ENCODE measurements at places on chromosomes 6 and 20. TPM values are rescaled to one million over a fixed set of nuclear protein-coding genes. Genes with fewer than 3 reads are reported as not detected.

MYBL2 gene
- total RNA-seq: 76.2 TPM

VEGFA gene
- total RNA-seq: 32.1 TPM

GCNT2 gene
- total RNA-seq: 52.5 TPM

DNA sequence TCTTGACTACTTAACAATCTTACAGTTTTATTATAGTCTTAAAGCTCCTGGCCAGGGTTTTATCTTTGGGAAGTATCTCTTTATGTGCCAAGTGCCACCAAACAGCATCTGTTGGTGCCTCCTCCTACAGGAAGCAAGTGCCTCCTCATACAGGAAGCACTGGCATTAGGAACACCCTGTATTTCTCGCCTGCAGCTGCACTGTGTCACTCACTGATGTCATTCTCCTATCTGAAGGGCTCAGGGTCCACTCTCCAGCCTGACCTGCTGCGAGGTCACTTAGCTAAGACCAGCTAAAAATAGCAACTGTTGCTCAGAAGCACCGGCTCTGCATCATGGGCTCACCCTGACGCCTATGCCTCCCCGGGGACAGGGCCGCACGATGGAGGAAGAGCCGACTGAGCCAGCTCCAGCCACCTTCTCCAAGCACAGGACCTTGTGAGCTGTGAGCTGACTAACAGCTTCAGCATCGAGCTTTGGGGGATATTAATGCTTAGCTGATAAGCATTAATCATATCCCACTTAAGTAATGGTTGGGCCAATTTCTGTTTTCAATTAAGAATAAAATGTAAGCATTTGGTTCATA, 66.3 kb upstream of the CD93 start:
- DNase-seq: no peak

DNA sequence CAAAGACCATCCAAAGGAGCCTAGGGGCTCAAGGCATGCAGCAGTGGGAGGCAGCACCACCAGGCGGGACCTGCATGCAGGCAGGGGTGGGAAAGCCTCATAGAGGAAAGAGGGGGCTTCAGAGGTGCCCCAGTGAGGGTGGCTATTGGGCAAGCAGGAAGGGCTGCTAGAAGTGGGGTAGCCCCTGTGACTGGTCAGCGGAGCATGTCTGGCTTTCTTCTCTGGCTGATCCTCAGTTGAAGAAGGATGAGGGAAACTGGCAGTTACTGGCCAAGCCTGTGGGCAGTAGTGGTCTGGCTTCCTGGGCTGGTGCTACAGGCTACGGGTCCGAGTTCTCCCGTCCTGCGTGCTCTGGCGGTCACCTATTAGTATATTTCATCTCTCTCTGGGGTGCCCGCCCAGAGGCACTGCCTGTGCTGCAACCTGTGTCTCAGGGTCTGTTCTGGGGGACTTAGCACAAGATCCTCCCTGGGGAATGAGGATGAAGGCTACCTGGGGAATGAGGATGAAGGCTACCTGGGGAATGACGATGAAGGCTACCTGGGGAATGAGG, 35.9 kb upstream of the CST7 start:
- no peak for DNase-seq

- peak; percentile 85 for DNase-seq
Observed at GRCh38 chr6:41451039-41451438, 95.1 kb upstream of the FOXP4 start.

Measured in H7 (cell line).